ENCODE measurements at places on chromosomes 7 and 10.

GRCh38 chr10:89793649-89794254 lies 92.4 kb downstream of the KIF20B start:
- DNase-seq = no peak

DNA sequence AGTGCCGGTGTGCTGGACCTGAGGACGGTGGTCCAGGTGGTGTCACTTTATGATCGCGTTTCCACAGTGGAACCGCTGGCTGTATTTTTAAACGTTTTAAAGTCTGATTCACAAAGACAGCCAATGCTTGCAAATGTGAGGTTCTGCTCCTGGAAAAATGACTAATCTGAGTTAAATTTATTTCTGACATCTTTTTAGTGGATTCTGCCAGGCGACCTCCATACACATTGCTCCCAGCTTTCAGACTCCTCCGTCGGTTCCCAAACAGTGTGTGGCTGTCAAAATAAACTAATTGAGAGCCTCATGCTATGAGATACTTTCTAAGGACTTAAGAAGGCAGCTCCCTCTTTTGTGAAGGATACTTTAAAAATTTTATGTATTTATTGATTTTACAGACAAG lies 12.7 kb upstream of the TTYH3 start:
- no peak for DNase-seq

GRCh38 chr10:70726909-70727495 lies 54.7 kb downstream of the ADAMTS14 start:
- no peak for DNase-seq

DNA sequence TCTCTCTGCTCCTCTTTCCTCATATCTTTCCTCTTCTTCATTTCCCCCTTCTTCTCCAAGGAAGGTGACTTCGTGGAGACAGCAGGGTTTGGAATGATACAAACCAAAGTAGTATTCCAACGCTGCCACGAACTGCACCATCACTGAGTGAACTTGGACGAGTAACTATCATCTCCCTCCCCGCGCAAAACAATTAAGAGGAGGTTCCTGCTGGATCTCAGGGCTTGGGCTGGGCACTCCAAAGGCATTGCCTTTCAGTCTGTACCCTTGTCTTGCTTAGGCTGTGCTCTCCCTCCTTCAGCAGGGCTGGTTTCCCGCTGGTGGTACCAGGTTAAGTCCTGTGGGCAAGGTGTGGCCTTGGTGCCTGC lies 790 bp upstream of the PITX3 start:
- DNase-seq = no peak

DNA sequence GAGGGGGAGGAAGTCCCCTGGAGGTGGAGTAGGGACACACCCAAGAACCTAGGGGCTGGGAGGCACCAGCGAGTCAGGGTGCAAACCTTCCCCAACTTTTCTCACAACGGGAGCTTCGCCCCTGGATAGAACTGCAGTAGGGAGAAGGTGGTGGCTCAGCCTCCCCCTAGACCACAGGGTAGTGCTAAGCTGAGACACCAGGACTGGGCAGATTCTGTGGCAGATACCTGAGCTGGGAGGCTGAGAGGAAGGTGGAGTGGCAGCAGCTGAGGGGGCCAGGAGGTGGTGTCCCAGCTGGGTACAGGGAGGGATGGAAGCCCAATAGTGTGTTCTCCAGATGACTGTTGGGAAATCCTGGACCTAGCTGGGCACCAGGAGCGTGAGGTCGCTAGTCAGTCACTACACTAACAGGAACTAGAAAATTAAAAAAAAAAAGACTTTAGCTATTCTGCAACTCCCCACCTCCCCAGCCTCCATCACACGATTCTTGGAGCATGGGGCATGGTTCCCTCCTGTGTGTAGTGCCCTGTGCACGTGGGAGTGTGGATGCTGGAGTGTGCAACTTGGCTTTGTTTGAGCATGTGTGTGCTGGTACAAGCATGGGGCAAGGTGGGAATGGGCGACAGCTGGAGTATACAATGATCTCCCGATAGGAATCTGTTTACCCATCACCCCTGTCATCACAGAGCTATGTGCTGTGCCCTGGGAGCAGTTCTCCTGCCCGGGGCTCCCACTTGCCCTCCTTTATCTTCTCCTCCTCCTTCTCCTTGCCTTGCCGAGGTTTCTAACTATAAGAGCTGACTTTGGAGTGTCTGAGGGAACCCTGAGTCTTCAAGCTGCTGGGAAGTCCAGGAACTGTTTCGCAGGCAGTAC lies 8.8 kb upstream of the TRPV6 start:
- no peak for DNase-seq

DNA sequence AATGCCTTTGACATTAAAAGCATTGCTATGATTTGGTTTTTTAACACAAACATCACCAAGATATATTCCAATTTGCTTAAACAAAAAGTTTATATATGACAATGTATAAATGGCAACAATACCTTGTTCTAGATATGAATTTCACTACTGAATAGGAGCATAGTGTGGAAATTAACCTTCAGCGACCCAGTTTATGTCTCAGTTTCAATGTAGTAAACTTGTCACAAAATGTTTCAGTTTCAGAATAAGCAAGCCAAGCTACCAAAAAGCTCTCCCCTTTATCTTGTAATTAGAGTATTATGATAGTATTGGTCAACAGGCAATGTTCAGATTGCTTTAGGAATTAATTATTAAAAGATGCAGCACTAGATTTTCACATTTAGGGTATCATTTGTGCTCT lies 99.6 kb upstream of the PCDH15 start:
- DNase-seq = no peak

GRCh38 chr10:69515699-69516259 lies 57.4 kb downstream of the NEUROG3 start:
- DNase-seq = peak; percentile 60

GRCh38 chr10:66888237-66888636 lies 37.6 kb upstream of the LRRTM3 start:
- DNase-seq = no peak

GRCh38 chr7:136034132-136034531 lies 57.0 kb upstream of the MTPN start:
- DNase-seq = no peak

DNA sequence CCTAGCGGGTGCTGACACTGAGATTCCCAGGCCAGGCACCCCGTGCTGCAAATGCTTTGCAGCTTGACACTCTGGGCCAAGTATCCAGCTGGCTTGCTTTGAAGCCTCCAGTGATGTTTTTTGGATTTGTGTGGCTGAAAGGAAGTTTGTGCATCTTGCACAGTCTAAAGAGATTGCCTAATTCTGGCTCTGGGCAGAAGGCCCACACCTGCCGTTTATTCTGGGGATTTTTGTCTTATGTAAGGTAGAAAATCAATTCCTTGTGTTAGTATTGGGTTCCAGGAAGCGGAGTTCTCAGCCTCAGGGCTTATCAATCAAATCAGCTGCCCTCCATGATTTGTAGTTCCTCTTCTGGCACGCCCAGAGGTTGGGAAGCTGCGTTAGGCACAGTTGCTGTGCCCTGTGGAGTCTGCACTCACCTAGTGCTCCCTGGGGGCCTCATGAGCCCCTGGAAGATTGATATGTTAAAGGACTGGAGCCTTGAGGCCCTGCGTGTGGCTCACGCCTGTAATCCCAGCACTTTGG lies 8.4 kb upstream of the PURB start:
- DNase-seq = no peak

GRCh38 chr10:79342295-79342761 lies 4.9 kb upstream of the PPIF start:
- DNase-seq = no peak

DNA sequence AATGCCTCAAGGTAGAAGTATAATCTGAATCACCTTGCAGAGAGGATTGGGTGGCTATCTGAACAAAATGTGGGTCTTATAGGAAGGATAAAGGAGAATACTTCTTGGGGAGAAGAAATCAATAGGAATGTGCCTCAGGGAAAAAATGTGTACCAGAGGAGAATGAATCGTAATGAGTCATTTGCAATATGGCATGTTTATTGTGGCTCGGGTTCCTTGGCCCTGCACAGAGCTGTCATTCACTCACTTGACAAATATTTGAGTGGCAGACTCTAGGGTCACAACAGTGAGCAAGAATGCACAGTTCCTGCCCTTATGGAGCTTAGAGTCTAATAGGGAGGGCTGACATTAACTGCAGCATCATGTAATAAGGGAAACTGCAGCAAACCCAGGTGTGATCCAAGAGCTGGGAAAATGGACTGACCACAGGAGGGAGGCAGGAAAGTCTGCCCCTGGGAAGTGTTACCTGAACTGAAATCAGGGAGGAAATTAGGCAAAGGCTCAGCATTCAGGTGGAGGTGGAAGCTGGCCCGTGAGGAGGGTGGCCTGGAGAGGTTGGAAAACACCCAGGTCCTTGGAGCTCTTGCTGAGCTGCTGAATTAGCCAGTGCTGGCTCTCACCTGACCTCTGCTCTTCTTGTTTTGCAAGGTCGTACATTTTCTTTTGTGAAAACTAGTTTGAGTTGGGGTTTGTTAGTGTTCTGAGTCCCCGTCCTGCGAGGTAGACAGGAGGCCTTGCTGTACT lies 203.9 kb downstream of the FRMD4A start:
- DNase-seq = no peak

GRCh38 chr10:21355591-21356011 lies 169.9 kb downstream of the SKIDA1 start:
- DNase-seq = no peak

DNA sequence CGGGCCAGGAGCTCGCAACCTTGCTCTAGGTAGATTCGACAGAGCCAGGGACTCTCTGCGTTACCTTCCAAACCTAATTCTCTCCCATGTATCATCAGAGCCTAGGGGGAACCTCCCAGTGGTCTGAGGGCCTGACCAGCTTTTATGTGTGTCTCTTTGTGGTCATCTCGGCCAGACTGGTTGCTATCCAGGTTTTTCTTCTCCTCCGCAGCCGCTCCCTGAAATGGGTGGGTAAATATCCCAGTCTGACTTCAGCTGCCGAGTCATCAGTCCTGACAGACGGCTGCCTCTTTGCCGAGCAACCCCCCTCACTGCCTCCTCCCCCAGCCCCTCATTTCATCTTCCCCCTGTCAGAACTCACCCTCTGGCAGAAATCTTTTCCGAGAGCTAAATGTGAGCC lies 578.1 kb downstream of the LRMDA start:
- no peak for DNase-seq

DNA sequence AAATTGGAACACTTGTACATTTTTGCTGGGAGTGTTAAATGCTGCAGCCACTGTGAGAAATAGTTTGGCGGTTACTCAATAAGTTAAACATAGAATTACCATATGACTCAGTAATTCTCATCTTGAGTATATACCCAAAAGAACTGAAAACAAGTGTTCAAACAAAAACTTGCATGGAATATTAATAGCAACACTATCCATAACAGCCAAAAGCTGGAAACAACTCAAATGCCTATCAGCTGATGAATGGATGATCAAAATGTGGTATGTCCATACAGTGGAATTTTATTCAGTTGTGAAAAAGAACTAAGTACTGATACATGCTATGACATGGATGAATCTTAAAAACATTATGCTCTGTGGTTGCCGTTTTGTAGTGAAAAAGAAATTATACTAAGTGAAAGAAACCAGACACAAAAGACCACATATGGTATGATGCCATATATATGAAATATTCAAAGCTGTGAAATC lies 63.0 kb upstream of the SP4 start:
- DNase-seq = no peak

DNA sequence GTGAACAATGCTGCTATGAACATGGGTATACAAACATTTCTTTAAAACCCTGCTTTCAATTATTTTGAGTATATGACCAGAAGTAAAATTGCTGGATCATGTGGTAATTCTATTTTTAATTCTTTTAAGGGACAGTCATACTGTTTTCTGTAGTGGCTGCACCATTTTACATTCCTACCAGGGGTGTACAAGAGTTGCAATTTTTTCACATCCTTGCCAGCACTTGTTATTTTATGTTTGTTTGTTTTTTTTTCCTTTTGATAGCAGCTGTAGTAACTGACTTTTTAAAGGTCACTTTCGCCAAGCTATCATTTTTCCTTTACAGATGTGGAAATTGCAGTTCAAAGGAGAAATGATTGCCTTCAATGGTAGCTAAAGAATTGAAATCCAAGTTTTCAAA lies 99.5 kb downstream of the GPR85 start:
- no peak for DNase-seq

DNA sequence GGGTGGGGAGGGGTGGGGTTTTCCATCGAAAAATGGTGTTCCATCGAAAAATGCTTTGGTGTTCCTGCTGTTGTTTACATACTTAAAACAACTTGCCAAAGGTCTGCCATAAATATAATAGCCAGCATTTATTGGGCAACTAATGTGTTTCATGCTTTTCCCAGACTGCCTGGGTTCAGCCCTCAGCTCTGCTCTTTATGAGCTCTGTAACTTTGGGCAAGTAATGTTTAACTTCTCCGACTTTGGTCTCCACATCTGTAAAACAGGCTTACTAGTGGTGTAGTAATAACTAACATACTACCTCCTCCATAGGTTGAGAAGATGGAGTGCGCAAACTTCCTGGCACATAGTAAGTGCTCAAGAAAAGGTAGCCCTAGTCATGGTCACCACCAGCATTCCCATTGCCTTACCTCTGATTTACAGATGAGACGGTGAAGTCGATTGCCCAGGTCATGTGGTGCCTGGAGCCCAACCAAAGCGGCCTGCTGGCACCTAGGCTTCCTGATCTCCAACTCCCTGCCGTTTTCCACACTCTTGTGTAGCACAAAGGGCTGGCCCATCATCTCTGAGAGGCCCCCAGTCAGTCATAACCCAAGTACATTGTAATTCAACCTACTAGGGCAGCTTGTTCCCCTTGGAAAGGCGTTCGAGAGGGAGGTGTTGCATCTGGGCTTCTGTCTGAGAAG lies 8.9 kb downstream of the ZMIZ1 start:
- no peak for DNase-seq

DNA sequence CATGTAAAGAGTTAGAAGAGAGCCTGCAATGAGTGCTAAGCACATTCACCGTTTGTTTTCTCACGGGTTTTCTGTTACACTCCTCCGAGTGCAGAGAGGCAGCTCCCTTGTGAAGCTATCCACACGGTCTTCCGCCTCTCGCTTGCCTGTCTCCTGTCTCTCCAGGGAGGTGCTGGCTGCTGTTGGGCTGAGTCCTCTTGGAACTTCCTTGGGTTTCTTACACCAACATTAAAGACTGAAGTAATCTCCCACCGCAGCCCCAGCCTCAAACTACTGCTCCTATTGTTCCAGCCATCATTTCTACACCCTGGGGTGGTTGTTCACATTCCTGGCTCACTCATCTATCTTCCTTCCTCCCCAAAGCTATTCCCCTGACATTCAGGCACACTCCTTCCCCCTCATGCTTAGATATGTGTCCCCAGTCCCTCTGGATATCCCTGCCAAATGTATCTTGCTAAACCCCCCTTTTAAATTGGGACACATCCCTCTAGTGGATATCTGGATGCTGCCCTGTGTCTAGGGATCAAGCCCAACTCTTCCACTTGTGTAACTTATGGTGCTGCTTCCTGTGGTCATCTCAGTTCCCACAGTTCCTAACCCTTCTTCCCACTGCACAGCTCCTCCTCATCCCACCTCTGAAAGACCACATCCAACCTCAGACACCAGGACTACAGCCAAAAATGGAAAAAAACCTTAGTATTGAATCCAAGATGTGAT lies 14.1 kb downstream of the ESYT2 start:
- no peak for DNase-seq

DNA sequence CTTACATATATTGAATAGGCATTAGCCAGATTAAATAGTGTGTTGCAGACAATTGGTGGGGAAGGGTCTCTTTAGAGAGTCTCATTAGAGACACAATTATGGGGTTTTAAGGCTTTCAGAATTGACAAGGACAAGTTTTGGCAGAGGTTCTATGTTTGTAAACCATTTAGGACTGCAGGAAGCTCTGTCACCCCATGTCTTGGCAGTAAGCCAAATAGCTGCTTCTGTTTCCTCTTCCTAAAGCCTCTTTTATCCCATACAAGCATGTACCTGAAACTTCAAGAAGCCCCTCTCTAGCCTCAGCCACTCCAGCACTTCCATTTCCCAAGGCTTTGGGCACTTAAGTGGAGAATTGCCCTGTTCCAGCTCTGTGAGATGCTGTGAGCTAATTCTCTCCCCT lies 21.8 kb upstream of the LRRC4 start:
- no peak for DNase-seq

Measured in stimulated activated CD4-positive, alpha-beta T cell treated with anti-CD3 and anti-CD28 coated beads, TNF-alpha, amount 100 ng/mL, for 4 hours (primary cell).